Activated T-helper 17 cell treated with anti-CD3 and anti-CD28 coated beads, Interleukin-2, amount 50 U/mL, for 72 hours (primary cell): ENCODE measurements at places on chromosomes 11 and 22. TPM values are rescaled to one million over a fixed set of nuclear protein-coding genes. Genes with fewer than 3 reads are reported as not detected.

DNA sequence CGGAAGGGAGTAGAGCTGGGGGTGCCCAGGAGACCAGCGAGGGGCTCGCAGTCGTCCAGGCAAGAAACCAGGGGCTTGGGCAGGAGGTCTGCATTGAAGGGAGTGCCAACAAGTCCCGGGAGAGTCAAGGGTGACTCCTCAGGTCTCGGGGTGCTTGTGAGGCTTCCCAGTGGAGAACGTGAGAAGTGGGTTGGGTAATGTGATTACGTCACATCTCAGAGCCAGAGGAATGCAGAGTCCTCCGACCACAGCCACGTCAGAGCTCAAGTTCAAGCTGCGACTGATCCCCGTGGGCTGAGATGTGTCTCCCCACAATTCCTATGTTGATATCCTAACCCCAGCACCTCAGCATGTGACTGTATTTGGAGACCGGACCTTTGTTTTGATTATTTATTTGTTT lies 89.7 kb upstream of the SHANK2 start:
- ATAC-seq, result no peak

The MMP1 gene
- not detected for total RNA-seq

DNA sequence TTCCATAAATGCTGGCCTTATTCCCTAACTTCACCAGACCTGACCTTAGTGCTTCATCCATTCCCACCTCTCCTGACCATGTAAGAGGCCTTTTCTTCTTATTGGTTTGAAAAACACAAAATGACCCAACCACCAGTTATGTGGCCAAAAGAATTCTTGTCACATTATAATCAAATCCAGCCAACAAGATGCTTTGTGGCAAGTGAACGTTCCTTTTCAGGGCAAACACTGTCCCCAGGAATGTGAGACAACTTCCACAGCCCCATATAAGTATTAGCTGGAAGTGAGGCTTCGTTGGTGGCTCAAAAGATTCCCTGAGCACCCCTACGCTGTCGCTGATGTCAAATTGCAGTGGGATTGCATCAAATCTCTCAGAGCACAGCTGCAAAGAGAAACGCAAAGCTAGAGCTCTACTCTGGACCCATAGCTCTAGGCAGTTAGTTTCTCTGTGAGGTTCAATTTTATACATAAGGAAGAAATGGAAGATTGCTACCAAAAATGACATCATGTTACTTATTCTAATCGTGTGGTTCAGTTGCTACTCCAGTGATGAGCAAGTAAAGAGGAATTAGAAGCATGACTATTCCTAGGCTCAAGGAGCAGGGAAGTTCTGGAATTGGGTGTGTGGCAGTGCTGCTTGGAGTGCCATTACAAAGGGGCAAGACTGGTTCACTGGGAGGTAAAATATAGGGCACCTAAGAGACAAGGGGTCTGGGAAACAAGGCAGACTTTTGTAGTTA lies 26.1 kb downstream of the GLYATL1 start:
- no peak for ATAC-seq

DNA sequence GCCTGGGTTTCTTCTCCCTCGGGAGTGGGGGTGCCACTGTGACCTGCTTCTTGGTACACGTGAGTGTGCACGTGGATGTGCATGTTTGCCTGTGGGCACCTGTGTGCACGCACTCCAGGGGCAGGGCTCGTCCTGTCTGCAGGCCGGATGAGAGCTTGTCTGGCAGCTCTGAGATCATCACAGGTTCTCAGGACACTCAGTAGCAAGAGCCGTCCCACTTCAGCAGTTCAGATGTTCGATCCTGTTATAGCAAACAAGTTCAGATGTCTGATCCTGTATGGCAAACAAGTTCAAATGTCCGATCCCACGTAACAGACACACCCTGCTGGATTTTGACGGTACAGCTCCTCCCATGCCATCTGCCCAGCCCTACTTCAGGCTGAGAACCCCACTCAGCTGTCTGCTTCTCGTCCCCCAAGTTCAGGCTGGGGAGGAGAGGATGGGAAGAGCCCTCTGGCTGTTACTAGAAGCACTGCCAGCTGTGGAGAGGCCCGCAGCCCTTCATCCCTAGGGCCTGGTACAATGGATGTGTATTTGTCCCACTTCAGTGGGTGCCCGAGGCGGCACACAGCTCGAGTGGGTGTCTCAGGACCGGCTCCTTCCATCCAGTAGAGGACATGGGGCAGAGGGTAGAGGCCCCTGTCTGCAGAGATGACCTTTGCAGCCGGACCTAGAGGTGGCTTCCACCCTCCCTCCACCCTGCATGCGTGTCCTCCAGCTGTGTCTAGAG lies 1126.9 kb downstream of the BRD1 start:
- no peak for ATAC-seq

The ACTN3 gene
- total RNA-seq, result 3.0 TPM

- no peak for ATAC-seq
Measured at GRCh38 chr11:94111660-94112059, 17.0 kb upstream of the PANX1 start.

DNA sequence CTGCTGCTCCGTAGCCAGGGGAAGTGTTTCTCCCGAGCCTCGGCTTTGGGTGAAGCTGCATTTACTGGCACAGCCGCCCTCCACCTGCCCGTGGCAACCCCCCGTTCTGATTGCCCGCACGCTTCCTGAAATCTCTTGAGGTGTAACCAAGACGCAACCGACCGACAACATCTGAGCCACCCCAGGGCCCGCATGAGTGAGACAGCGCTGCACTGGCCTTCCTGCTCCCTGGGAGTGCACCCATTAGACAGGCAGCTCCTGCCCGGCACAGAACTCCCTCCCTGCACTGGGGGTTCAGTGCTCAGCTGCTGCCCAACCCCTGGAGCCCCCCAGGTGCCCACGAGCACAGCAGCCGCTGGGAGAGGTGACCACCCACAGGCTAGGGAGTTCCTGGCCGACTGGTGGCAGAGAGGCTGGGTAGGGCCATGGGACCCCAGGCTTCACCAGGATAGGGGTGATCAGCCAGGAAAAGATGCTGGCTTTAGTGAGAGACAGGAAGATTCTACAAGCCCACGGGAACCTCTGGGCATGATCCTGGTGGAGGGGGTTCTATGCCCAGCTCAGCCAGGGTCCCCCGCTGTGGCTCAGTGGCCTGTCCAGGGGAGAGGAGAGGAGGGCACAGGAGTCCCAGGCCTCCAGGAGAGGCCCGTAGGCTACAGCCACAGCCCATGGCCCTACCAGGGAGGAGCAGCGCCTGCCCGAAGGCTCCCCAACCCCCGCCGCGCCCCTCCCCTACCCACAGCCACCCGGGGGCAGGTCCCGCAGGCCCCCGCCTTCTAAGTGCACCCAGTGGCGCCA lies 14.6 kb downstream of the PLXNB2 start:
- no peak for ATAC-seq

GRCh38 chr22:37522482-37522881 lies 3.3 kb upstream of the CARD10 start:
- ATAC-seq, result no peak

DNA sequence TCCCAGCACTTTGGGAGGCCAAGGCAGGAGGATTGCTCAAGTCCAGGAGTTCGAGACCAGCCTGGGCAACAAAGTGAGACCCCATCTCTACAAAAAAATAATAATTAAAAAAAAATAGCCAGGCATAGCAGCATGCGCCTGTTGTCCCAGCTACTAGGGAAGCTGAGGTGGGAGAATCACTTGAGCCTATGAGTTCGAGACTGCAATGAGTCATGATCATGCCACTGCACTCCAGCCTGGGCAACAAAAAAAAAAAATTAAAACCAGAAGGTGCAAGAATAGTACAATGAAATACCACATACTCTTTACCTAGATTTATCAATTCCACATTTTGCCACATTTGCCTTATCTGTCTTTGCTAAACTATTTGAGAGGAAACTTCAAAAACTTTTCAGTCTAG lies 8.2 kb downstream of the DPF2 start:
- no peak for ATAC-seq

The ELFN2 gene
- total RNA-seq, result 2.2 TPM

The TMPRSS13 gene
- total RNA-seq, result 2.1 TPM

DNA sequence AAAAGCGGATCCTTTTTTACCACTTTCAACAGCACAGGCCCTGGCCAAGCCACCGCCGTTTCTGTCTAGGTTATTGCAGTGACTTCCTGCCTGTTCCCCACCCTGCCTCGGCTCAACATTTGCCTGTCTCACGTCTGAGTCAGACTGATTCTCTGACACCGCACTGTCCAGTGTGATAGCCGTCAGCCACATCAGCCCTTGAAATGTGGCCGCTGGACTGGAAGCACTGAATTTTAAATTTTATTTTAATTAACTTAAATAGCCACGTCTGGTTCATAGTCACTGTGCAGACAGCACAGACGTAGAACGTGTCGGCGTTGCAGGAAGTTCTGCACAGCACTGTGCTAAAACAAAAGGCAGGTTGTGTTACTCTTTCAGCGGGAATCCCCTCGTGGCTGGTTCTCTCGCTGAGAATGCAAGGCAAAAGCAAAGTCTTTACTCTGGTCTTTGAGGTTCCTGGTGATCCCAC lies 56.3 kb upstream of the ADSL start:
- ATAC-seq, result peak; percentile 80

- ATAC-seq, result peak; percentile 13
Measured at GRCh38 chr11:8223513-8223900, 40.2 kb downstream of the LMO1 start.

The ZFPL1 gene
- 36.3 TPM for total RNA-seq

DNA sequence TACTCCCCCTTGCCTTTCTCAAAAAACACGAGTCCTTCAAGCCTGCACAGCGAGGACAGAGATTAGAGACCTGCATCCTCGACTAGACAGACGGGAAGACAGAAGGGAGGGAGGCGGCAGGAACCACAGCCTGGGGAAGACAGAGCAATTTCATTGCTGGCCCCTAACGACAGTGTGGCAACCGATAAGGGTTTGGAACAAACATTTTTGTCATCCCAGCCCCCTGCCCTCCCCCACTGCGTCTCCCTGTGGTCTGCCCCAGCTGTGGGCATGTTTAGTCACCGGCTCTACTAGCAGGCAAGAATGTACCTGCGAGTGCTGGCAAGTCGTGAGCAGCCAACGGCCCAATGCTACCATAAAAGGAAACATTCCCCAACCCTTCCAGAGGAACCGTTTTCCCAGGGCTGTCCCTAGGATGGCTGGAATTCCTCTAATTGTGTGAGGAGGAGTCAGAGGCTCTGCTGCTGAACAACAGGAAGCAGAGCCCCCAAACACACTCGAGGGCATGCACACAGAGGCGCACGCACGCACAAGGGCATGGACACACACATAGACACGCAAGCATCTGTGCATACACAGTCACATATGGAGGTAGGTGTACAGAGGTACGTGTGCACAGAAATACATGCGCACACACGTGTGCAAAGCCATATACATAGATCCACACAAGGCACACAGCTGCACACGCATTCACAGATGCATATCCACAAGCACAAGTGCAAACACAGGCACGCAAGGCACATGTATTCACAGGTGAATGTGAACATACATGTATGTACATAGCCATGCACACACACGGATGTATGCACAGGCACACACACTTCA lies 58.3 kb downstream of the MYH9 start:
- peak; percentile 48 for ATAC-seq

GRCh38 chr22:32448980-32449379 lies 15.3 kb downstream of the BPIFC start:
- no peak for ATAC-seq

The MPZL3 gene
- total RNA-seq, result 111 TPM

- no peak for ATAC-seq
Measured at GRCh38 chr22:25582946-25583345, 18.5 kb downstream of the GRK3 start.

- ATAC-seq, result no peak
Measured at GRCh38 chr22:24107661-24108060, 73.6 kb upstream of the SUSD2 start.
